Lower lobe of right lung (tissue), 2 donors: ENCODE measurements at places on chromosomes 3 and 15. TPM values are rescaled to one million over a fixed set of nuclear protein-coding genes. Genes with fewer than 3 reads are reported as not detected.

GRCh38 chr3:11195201-11195600 lies 40.9 kb downstream of the HRH1 start:
- no peak overlapping the region for H3K4me3 ChIP-seq
- no peak for DNase-seq
- H3K27me3 ChIP-seq, result no peaks in the 10 kb centered on the region
- peaks cover 27% of the 10 kb centered on the region for H3K4me1 ChIP-seq
- H3K27ac ChIP-seq, result peak overlapping the region; percentile 5

DNA sequence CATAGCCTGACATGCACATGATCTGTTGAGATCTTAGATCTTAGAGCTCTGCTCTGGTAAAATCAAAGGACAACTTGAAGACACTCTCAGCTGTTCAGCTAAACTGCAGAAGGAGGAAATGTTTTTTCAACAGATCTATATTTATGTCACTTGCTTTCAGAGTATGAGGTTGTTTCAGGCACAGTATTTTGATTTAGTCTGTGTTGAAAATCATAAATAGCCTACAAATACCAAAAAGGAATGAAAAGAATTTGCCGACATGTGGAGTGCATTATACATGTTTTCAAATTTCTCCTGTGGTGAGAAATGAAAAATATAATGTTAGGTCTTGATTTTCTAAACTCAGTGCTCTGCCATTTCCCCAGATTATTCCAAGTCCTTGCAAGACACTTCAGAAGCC lies 1118.4 kb downstream of the TBL1XR1 start:
- H3K4me3 ChIP-seq, result no peak overlapping the region
- DNase-seq, result no peak
- no peaks in the 10 kb centered on the region for H3K36me3 ChIP-seq
- no peak overlapping the region for H3K27ac ChIP-seq
- H3K27me3 ChIP-seq, result no peaks in the 10 kb centered on the region
- no peaks in the 10 kb centered on the region for H3K4me1 ChIP-seq

DNA sequence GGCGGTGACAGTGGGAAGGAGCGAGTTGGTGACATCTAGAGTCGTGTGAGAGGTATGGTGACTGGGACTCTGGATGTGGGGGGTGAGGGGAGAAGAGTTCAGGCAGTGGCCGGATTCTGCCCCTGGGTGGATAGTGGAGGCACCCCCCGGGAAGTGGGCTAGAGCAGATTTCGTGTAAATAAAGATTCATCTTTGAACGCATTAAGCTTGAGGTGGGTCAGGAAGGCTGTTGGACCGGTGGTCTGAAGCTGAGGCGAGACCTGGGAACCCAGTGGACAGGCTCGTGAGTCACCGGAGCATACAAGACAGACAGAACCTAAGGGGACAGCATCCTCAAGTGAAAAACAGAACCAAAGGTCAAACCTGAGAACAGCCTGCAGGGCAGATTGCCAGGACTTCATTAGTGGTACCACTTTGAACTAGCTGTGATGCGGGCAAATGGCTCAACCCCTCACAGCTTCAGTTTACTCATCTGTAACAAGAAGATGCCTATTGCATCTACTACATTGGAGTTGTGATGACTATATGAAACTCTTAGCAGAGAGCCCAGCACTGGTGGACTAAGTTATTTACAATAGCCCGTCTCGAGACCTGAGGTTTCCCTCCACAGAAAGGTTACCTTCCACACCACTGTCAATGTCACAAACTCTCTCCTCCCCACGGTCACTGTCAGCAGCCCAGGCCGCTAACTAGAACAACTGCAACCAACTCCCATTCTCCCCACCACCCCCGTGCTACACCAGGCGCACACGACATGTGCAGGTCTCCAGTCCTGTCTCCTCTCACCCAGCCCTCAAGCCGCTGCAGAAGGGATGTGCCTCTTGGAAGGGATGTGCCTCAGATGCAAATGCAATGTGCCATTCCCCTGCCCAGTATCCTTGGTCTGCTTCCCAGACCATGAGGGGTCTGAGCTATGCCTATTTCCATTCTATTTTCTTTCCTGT lies 901 bp upstream of the CLN6 start:
- H3K27me3 ChIP-seq, result no peaks in the 10 kb centered on the region
- H3K4me1 ChIP-seq, result peaks cover 19% of the 10 kb centered on the region
- H3K27ac ChIP-seq, result peak overlapping the region; percentile 85
- peak overlapping the region; percentile 96 for H3K4me3 ChIP-seq
- no peak for DNase-seq
- no peaks in the 10 kb centered on the region for H3K36me3 ChIP-seq

- no peaks in the 10 kb centered on the region for H3K4me1 ChIP-seq
- no peaks in the 10 kb centered on the region for H3K36me3 ChIP-seq
- DNase-seq, result no peak
- H3K27ac ChIP-seq, result no peak overlapping the region
- no peaks in the 10 kb centered on the region for H3K27me3 ChIP-seq
These were observed 219.6 kb downstream of the THSD4 start for GRCh38 chr15:71334873-71335272.

GRCh38 chr15:56772868-56773639 lies 39.7 kb upstream of the ZNF280D start:
- no peak for DNase-seq
- no peak overlapping the region for H3K4me3 ChIP-seq
- no peak overlapping the region for H3K27ac ChIP-seq
- peaks cover 13% of the 10 kb centered on the region for H3K4me1 ChIP-seq

GRCh38 chr3:33071181-33071580 lies 25.8 kb downstream of the GLB1 start:
- H3K27me3 ChIP-seq, result no peaks in the 10 kb centered on the region
- H3K27ac ChIP-seq, result no peak overlapping the region
- H3K4me1 ChIP-seq, result no peaks in the 10 kb centered on the region
- H3K4me3 ChIP-seq, result no peak overlapping the region
- H3K36me3 ChIP-seq, result peaks cover 49% of the 10 kb centered on the region

DNA sequence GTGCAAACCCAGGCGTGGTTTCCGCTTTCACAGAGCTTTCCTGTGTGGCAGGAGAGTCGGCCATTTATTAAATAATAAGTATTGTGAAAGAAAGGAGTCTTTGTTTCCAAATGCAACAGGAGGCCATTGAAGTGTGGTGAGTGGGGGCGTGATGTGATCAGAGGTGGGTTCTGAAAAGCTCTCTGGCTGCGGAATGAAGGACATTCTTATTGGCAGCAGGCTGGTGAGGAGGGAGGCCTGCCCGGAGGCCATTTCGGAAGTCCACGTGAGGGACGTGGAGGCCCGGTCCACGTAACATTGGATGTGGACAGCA lies 11.1 kb downstream of the ARNT2 start:
- H3K27me3 ChIP-seq, result no peaks in the 10 kb centered on the region
- H3K4me3 ChIP-seq, result no peak overlapping the region
- no peak for DNase-seq
- no peak overlapping the region for H3K27ac ChIP-seq

- no peak for DNase-seq
- no peaks in the 10 kb centered on the region for H3K4me1 ChIP-seq
- no peak overlapping the region for H3K27ac ChIP-seq
- peaks cover 4% of the 10 kb centered on the region for H3K27me3 ChIP-seq
- no peak overlapping the region for H3K4me3 ChIP-seq
These were observed 12.5 kb upstream of the RPP14 start for GRCh38 chr3:58293516-58293915.

- no peak overlapping the region for H3K4me3 ChIP-seq
- DNase-seq, result no peak
- no peaks in the 10 kb centered on the region for H3K27me3 ChIP-seq
- H3K4me1 ChIP-seq, result peaks cover 10% of the 10 kb centered on the region
- H3K36me3 ChIP-seq, result no peaks in the 10 kb centered on the region
These were observed 227.7 kb upstream of the SOX2 start for GRCh38 chr3:181484026-181484425.

DNA sequence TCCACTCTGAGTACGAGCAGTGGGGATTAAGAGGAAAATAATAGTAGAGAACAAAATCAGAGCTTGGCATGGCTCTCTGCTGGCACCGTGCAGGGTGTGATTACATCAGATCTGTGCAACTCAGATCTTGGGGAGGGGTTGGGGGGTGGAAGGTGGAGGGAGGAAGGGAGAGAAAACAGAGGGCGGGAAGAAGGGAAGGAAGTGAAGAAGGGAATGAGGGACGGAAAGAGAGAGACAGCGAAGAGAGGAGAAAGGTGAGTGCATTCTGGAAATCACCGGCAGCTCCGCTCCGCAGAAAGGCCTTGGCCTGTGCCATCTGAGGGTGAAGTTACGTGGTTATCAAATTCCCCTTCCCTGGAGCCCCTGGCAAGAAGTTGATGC lies 31.0 kb upstream of the ADAMTS17 start:
- no peaks in the 10 kb centered on the region for H3K4me1 ChIP-seq
- H3K4me3 ChIP-seq, result peak overlapping the region; percentile 47
- peaks cover 12% of the 10 kb centered on the region for H3K27me3 ChIP-seq

DNA sequence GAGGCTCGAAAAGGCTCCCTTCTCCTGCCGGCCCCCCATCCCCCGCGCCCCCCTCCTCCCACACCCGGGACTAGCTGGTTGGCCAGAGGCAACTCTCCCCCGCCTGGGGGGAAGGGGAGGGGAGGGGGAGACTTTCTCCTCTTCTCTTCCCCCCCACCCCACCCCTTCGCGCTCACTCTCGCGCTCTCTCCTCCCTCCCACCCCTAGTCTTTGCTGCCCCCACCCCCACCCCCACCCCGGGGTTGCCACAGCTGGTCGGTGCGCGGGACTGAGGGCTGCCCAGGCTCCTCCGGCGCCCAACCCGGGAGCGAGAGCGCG lies 710 bp downstream of the MECOM start:
- H3K36me3 ChIP-seq, result no peaks in the 10 kb centered on the region
- peaks cover 32% of the 10 kb centered on the region for H3K4me1 ChIP-seq

GRCh38 chr15:71465131-71465955 lies 345.0 kb upstream of the NR2E3 start:
- no peaks in the 10 kb centered on the region for H3K4me1 ChIP-seq
- no peaks in the 10 kb centered on the region for H3K27me3 ChIP-seq
- no peak for DNase-seq
- H3K36me3 ChIP-seq, result no peaks in the 10 kb centered on the region

- no peaks in the 10 kb centered on the region for H3K27me3 ChIP-seq
- H3K4me3 ChIP-seq, result no peak overlapping the region
- peaks cover 15% of the 10 kb centered on the region for H3K4me1 ChIP-seq
These were observed 52.6 kb downstream of the LRRC28 start for GRCh38 chr15:99303907-99304306.

DNA sequence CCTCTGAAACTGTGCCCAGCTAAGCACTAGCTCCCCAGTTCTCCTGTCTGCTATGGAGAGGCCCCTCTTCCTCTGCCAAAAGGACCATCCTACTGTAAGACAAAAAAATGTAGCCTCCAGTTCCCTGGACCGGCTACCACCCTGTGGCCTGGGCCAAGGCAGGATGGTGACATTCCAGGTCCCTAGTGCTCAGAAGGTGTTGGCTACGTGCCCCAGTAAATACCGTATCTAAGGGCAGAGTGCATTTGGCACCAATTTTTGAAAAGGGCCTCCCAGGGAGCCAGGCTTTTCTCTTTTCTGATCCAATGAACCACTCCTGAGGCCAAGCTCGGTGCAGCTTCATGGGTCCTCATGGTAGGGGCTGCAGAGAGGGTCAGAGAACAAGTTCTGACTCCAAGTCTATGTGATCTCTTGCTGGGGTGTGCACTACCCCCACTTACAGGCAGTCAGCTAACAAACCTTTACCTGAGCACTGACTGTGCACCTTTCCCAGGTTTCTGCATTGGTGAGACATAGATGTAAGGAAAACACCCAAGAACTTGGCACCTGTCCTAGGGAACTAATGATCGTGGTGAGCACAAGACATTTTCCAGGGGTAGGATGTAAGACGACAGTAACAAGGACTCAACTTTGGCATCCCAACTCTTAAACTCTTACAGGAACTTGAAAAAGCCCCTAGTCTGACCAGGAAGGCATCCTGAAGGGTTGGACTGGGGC lies 32.6 kb downstream of the TLE3 start:
- no peak overlapping the region for H3K27ac ChIP-seq
- no peaks in the 10 kb centered on the region for H3K27me3 ChIP-seq
- peak; percentile 49 for DNase-seq
- peaks cover 98% of the 10 kb centered on the region for H3K36me3 ChIP-seq
- peaks cover 33% of the 10 kb centered on the region for H3K4me1 ChIP-seq
- no peak overlapping the region for H3K4me3 ChIP-seq

GRCh38 chr3:41960826-41961750 lies 815 bp downstream of the ULK4 start:
- H3K36me3 ChIP-seq, result no peaks in the 10 kb centered on the region
- no peaks in the 10 kb centered on the region for H3K27me3 ChIP-seq
- H3K4me3 ChIP-seq, result peak overlapping the region; percentile 77
- peak; percentile 76 for DNase-seq
- peak overlapping the region; percentile 87 for H3K27ac ChIP-seq

DNA sequence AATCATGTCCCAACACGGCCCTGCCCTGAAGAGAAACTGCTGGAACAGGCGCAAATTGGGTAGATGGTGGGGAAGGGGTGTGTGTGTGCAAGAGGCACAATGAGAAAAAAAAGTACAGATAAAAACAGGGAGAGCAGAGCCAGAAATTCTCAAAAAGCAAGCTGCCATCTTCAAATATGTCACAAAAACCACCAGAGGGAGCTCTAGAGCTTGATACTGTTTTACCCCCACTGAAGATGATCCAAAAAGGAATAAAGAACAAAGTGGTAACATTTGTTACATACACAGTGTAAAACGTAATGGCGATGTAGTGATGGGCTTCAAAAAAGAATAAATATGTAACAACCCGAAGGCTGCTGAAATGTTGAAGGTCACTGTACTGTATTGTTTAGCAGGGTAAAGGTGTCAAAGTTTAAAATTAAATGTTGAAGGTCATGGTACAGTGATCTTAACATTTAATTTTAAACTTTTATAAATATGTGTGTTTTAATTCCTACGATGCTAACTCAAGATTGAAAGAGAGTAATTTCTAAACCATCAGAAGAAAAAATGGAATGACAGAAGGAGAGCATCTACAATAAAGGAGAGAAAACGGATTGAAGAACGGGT lies 6.0 kb downstream of the SNRPA1 start:
- H3K36me3 ChIP-seq, result peaks cover 58% of the 10 kb centered on the region
- no peak overlapping the region for H3K27ac ChIP-seq
- H3K27me3 ChIP-seq, result no peaks in the 10 kb centered on the region
- no peak overlapping the region for H3K4me3 ChIP-seq

DNA sequence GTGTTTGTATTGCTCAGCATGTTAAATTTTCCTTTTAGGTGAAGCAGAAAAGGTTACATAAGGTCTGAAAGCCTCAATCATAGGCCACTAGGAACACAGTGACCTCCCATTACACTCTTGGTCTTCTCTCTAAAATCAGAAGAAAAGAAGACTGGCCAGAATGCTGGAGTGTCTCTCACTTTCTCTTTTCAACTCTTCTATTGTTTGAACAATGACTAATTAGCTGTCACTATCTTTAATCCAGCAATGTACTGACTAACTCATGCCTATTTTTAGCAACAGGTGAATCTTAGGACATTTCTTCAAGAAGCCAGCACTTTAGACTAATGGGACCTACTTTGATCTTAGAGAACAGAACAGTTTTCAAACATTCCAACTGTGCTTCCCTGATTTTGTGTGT lies 142.8 kb downstream of the TGFBR2 start:
- H3K4me1 ChIP-seq, result peaks cover 10% of the 10 kb centered on the region
- H3K27me3 ChIP-seq, result no peaks in the 10 kb centered on the region
- DNase-seq, result no peak
- H3K4me3 ChIP-seq, result no peak overlapping the region

CELF6 gene
- 5.7 TPM for total RNA-seq

DISP2 gene
- 4.3 TPM for total RNA-seq

LHFPL4 gene
- total RNA-seq, result not detected

MST1R gene
- 27.3 TPM for total RNA-seq

FETUB gene
- not detected for total RNA-seq

SLC12A8 gene
- total RNA-seq, result 9.1 TPM
